ENCODE measurements at places on chromosomes 2 and 18.

- DNase-seq, result no peak
Measured at GRCh38 chr2:138974651-138975050, 194.5 kb upstream of the NXPH2 start.

- no peak for DNase-seq
Measured at GRCh38 chr2:189146553-189146952, 33.0 kb downstream of the COL5A2 start.

DNA sequence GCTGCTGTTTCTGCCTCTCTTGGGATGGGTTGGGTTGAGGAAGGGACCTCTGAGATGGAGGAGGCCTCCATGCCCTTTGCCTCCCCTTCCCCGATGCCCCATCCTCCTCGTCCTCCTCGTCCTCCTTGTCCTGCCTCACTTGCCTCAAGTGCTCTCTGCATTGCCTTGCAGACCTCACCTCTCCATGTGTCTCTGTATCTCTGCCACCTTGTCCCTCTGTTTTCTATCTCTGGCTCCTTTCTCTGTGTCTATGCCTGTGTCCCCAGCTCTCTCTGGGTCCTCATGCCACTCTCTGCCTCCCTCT, 87.5 kb downstream of the MCFD2 start:
- DNase-seq, result no peak

DNA sequence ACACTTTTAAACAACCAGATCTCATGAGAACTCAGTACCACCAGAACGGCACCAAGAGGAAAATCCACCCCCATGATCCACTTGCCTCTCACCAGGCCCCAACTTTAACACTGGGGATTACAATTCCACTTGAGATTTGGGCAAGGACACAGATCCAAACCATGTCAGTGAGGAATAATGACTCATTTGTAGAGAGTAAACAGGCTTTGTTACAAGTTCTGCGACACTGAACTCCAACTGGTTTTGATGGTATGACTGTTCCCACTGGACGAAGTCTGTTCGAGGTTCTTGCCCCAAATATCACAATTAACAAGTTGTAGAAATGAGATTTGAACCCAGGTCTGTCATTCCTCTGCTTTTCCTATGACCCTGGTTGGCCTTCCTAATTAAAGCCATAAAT, 718.1 kb upstream of the ID2 start:
- DNase-seq, result no peak

DNA sequence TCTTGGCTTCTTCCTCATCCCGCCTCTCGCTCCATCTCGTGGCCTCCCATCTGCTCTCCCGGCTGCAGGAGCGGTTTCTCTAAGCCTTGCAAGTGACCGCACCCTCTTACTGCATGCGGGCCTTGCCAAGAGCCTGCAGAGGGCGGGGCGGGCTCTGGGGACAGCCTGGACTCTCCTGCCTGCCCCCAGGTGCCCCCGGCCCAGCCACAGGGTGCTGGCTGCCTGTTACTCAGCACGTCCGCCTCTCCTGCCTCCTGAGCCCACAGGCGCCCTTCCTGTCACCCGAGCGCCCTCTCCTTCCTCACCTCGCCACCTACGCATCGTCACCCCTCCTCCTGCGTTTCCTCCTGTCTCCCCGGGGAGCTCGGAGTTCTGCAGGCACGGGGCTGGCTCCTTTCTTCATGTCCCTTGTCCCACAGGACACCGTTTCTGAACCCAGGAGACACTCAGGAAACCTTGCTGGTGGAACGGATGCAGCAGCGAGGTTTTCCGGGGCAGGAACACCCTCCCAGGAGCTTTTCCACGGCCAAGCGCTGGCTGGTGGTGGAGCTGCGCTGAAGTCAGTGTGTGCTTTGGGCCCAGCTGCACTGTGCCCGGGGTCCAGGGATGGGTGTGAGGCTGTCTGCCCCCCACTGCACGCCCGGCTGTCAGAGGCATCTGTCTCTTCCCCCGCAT, 28.5 kb downstream of the HPCAL1 start:
- no peak for DNase-seq

- DNase-seq, result no peak
Measured at GRCh38 chr2:74223941-74224770, 25.7 kb downstream of the MTHFD2 start.

DNA sequence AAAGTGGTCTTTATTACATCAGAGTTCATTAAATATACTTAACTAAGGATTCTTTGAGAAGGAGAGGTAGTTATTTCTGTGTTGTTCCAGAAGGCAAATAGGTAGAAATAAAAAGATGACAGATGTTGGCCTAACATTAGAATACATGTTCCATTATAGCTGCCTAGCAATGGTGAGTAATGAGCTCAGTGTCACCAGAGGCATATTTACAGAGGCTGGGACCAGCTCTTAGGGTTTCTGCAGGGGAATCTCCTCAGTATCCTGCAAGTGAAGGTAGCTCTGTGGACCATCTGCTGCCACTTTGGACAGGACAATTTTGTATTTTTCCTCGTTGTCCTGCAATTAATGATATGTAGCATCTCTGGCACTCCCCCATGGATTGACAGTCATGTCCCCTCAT, 416.0 kb downstream of the THSD7B start:
- DNase-seq, result no peak

DNA sequence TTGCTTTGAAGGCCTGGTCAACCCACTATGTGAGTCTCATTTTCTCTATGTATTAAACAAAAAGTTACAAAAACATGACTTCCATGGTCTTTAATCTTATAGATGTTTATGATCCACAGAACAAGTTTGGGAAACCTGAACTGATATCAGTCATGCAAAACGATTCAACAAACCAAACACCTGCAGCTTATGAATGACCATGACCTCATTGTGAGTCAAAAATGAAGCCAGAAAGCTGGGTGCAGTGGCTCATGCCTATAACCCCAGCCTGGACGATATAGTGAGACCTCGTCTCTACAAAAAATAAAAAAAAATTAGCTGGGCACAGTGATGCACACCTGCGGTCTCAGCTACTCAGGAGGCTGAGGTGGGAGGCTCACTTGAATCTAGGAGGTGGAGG, 270.4 kb upstream of the CCDC68 start:
- no peak for DNase-seq

GRCh38 chr2:213104092-213104902, 47.1 kb downstream of the IKZF2 start:
- no peak for DNase-seq

- no peak for DNase-seq
Measured at GRCh38 chr2:17608251-17608650, 67.8 kb downstream of the VSNL1 start.

- no peak for DNase-seq
Measured at GRCh38 chr18:57833441-57834101, 30.5 kb upstream of the ATP8B1 start.

- no peak for DNase-seq
Measured at GRCh38 chr2:88342749-88343148, 109.7 kb downstream of the FOXI3 start.

DNA sequence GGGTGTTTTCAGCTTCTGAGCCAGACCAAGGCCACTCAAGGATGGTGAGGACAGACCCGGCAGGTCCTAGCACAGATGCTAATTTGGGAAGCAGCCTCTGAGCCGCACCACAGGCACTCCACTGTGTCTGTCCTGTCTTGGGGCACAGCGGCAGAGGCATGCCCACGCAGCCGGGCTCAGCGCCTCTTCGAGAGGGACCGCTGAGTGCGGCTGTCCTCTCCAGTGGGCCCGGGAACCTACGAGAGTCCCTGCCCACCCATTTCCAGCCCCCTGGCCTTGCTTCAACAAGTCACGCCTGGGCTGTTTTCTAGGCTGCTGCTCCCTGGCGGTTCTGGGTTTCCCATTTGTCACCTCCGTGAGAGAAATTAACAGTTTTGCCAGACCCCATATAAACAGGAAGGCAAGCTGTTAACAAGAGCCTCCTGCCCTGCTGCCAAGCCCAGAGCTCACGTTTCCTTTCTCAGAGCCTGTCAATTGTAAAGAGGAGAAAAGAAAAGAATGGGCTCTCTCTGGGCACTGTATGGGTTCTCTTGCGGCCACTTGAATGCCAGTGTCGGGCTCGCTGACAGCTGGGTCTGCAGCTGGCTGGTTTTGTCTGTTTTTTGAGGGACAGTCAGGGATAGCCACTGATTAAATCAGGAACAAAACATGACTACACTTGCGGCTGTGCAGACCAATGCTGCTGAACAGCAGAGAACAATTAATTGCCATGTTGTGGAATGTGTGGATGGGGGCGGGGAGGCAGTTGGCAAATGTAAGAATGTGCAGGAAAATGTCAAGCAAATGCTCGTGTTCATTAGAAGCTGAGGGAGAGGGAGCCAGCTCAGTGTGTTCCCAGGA, 30.6 kb downstream of the TMEM17 start:
- no peak for DNase-seq

GRCh38 chr2:86603905-86604304, 19.8 kb downstream of the RNF103 start:
- DNase-seq, result no peak

GRCh38 chr18:26071020-26071419, 19.4 kb downstream of the SS18 start:
- no peak for DNase-seq

- DNase-seq, result no peak
Measured at GRCh38 chr2:60679036-60679780, 76.9 kb upstream of the PAPOLG start.

- no peak for DNase-seq
Measured at GRCh38 chr2:112683550-112684414, 37.0 kb upstream of the NT5DC4 start.

DNA sequence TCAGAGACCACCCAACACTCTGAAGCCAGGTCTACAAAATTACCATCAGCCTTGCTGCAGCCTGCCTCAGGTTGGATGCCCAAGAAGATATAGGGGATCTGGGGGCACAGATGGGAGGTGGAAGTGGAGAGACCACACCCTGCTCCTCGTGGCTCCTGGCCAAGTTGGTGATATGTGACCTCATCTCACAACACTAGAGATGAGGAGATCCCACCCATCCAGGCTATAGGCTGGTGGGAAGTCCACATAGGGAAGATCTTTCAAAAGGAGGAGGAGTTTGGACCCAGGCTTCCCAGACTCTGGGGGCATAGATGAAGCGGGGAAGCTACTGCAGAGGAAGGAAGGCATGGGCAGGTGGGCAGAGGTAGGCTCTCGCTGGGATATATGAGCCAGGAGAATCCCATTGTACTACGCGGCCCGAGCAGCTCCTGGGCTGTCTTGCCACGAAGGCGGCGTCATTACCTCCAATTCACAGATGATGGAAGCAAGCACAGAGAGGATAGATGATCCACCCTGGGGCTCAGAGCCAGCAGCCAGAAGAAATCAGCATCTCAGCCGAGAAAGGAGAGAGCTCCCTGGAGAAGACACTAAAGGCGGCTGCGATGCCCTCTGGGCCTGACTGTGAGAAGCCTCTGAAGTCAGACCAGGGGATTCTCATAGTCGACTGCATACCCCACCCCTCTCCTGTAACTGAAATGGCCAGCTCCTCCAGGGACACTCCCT, 96.0 kb downstream of the RHOB start:
- DNase-seq, result no peak

DNA sequence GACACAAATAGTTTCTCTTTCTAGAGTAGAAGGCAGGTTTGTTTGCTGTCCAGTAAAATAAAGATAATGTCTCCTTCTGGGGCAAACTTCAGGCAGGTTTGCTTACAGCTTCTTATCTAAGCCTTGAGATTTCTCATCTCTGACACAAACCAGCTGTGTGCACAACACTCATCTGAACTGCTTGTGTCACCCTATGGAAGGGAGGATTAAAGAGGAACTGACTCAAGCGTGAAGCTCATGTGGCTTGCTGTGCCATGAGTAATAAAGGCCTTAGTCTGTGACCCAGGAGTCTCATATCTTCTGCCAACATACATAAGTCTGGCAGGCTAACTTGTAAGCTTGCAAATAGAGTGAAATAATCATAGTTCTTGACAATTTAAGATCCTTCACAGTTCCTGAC, 24.2 kb upstream of the CPO start:
- DNase-seq, result no peak

- no peak for DNase-seq
Measured at GRCh38 chr2:123518367-123518766, 506.7 kb upstream of the CNTNAP5 start.

DNA sequence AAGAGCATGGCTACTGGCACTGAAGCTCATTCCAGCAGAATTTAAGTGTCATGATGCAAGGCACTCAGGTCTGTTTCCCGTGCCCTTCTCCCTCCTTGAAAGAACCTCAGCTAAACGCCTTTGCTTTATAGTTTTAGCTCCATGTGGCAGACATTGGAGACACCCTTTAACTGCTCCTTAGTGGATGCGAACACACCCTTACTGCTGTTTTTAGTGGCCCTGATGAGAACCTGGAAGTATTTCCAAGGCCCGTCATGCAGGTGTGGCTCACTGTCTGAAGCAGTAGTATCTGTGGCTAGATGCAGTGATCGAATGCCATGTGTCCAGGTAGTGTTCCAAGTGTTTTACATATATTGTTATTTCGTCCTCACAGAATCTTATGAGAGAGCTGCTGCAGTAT, 28.3 kb downstream of the KIF5C start:
- no peak for DNase-seq

- no peak for DNase-seq
Measured at GRCh38 chr18:64134044-64134747, 14.7 kb downstream of the LINC00305 start.

DNA sequence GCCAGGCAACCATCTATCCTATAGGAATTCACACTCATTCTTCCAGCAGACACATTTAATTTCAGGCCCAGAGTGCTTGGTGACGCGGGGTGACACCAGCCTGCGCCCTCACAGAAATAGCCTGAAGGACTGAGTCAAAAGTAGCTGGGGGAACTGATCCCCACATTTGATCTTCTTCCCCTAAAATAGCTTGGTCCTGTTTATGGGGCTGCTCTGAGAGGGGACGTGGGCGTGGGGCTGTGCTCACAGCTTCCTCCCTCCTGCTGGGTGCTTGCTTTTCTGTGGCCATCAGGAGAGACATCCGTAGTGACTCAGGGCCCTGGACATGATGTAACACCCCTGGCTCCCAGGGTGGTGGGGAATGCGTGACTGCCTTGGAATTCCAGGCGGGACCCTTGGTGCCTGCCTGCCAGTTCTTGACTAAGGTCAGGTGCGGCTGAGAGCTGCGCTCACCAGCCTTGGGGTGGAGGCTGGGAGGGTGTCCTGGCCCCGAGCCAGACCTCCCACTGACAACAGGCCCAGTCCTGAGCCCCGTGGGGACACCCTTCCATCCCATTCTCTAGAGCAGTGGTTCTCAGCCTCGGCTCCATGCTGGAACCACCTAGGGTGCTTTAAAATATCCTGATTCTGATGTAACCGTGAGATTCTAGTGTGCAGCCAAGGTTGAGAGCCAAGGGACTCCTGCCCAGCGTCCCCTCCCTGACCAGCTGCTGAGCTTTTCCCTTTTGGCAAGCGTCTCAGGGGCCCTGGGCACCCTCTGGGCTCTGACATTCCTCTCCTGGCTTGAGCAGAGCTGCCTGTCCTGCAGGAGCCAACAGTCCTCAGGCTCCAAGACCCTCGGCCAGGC, 47.4 kb upstream of the SMAD7 start:
- no peak for DNase-seq

DNA sequence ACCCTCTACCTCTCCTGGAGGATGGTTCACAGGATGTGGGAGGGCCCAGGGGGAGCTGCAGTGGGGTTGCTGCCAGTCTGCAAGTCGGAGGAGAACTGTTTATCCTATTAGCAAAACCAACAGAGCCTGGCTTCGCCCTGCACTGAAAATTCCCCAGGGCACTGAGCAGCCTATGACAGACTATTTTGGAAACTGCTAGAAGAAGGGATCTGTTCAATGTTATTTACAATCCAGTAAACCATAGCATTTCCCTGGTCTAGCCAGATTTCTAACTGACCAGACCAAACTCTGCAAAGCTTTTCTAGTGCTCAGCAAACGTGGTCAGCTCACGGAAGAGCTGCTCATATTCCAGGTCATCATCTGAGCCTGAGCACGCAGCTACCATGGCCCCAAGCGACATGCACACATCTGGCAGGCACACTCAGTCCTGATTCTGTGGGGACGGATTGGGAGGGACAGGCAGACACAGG, 64.8 kb upstream of the PID1 start:
- no peak for DNase-seq

GRCh38 chr2:9594366-9595054, 36.3 kb downstream of the YWHAQ start:
- no peak for DNase-seq
